ENCODE measurements at places on chromosomes 13 and 19.

DNA sequence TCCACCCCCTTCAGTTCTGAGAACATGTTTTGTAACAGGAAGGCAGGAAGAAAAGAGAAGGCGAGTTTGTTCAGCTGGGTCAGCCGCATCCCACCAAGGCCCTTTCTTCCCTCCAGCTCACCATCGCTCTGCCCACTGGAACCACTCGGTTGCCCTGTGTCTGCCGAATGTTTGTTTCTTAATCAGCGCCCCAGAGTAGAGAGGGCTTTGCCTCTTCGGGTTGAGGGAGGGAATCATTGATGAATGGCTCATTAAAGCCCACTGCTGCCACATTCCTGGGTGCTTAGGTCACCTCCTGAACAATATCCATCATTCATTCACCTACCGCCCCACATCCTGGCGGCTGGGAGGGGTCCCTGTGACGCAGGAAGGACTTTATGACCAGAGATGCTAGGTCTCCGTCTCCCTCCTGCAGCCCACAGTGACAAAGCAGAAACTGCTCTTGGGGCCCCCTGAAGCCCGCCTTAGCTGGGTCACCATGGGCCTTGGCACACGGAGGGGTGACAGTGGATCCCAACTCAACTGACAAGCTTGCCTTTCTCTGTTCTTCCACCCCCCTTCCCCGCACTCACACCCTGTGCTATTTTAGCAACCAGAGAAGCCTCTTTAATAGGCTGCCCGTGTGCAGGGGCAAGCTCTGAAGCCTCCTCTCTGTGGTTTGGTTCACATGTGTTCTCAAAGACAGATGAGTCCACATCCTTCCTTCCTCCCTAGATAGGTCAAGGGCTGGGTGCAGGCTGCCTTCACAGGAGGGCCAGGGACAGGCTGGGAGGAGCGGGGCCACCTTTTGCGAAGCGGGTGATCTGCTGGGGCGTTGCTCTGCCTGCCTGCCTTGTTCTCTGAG is 46.2 kb downstream of the ACTN4 start:
- DNase-seq: peak; percentile 78

GRCh38 chr13:80168089-80168850 is 172.7 kb downstream of the SPRY2 start:
- no peak for DNase-seq

DNA sequence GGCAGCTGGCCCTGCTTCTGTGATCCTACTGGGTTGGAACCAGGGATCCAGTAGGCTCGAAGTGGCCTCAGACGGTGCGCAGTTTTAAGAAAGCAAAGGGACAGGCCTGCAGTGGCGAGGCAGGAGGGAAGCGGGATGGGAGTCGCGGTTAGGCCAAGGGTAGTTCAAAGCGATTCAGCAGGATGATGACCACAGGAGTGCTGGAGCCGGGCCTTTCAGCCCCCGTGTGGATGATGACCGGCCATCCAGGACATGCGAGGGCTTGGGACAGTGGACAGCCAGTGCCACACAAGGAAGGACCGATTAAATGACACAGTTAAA is 854 bp downstream of the RNASEH2B start:
- DNase-seq: no peak

GRCh38 chr19:58474291-58474996 is 1.7 kb upstream of the ZNF446 start:
- no peak for DNase-seq

GRCh38 chr13:21909331-21909730 is 238.5 kb downstream of the FGF9 start:
- no peak for DNase-seq

DNA sequence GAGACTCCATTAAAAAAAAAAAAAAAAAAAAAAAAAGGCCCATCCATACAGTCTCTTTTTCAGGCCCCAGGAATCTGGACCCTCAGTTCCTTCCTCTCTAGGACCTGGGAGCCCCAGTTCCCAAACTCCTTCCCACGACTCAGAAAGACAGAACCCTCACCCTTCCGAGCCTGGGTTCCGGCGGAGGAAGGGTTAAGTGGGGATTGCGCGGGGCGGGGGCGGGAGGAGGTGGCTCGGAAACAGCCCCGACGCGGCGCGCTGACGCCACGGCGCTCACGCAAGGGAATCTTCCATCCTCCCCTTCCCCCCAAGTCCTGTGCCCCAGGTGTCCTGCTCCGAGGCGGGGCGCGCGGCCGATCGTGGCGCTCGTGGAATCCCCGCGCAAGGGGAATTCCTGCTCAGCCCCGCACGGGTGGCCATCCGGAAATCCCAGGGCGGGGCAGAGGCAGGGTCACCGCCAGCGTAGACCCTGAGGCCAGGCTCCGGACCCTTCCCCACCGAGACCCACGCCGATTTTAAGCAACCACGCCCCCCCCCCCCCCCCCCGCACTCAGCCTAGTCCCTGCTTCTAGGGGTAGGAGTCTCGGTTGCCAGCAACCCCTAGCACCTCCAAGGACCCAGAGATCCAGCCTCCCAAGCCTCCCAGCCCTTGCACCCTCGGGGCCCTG is 659 bp downstream of the NFKBID start:
- peak; percentile 96 for DNase-seq

- no peak for DNase-seq
Measured at GRCh38 chr19:47357788-47358680, 8.9 kb downstream of the DHX34 start.

DNA sequence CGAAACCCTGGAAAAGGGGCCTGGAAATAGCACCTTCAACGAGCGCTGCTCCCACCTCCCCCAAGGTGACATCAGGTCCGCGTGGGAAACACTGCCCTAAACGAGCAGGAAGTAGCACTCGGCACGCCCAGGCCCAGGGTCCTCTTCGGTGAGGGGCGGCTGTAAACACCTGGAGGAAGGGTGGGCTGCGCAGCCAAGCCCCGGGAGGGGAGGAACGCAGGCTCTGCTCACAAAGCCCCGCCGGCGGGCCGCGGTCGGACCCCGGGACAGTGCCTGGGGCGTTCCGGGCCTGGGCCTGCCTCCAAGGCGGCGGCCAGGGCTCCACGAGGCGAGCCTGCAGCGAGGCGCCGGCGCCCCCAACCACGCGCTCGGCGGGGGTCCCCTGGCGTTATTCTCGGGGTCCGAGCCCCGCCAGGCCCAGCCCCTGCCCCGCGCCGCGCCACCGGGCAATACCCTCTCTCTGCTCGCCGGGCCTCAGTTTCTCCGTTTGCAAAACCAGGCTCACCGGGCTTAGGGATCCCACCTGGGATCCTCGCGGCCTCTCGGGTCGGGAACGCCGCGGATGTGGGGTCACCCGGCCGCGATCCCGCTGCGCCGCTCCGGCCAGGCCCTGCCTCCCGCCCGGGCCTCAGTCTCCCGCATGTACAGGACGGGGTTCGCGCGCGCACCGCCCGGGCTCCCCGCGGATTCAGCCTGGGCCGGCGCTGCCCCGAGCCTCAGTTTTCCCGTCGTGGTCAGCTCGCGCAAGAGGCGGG is 630 bp downstream of the RNF126 start:
- DNase-seq: peak; percentile 91
